CD4-positive, CD25-positive, alpha-beta regulatory T cell (primary cell): ENCODE measurements at places on chromosomes 5 and 9.

- no peak for DNase-seq
Measured at GRCh38 chr9:125527471-125528002, 179.5 kb downstream of the MAPKAP1 start.

GRCh38 chr9:113999256-114000062, 78.6 kb downstream of the AMBP start:
- no peak for DNase-seq

- DNase-seq: no peak
Measured at GRCh38 chr5:105684799-105685198, 1985.9 kb downstream of the EFNA5 start.

GRCh38 chr9:113675475-113675941, 200.6 kb upstream of the ZNF618 start:
- no peak for DNase-seq

GRCh38 chr5:127355337-127355736, 64.7 kb downstream of the MEGF10 start:
- no peak for DNase-seq

- no peak for DNase-seq
Measured at GRCh38 chr5:127492854-127493738, 24.3 kb upstream of the PRRC1 start.
